ENCODE measurements at places on chromosomes 12 and 14.

DNA sequence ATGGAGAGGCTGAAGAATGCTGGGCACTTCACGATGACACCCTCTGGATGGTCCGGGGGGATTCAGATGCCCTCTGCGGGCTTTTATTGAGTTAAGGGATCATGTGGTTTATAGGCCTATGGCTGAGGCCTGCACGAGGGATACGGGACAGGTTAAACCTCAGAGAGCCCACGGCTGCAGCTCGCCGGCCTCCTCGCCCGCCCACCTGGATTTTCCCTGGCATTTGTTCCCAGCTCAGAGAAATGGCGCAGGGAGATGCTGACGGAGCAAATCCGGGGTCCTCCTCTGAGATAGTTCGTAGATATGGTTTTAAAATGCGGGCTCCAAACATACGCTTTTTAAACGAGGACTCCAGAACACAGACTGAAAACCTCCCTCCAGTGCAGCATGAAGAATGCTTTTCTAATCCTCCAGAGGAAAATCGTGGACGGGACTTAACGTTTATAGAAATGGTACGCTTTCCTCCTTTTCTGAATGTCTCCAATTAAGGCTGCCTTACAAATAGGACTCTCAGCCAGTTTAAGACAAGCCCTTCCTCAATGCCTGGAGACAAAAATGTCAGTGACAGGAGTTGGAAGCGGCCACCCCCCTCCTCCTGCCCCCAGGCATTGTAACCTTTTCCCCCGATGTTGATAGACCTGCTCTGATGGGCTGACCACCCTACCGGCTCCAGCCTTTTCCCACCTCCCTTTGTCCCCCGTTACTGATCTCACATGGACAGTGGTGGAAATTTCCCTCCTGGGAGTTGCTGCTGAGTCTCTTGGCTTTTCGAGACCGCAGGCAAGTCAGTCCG, 16.6 kb downstream of the CCND2 start:
- DNase-seq: no peak

DNA sequence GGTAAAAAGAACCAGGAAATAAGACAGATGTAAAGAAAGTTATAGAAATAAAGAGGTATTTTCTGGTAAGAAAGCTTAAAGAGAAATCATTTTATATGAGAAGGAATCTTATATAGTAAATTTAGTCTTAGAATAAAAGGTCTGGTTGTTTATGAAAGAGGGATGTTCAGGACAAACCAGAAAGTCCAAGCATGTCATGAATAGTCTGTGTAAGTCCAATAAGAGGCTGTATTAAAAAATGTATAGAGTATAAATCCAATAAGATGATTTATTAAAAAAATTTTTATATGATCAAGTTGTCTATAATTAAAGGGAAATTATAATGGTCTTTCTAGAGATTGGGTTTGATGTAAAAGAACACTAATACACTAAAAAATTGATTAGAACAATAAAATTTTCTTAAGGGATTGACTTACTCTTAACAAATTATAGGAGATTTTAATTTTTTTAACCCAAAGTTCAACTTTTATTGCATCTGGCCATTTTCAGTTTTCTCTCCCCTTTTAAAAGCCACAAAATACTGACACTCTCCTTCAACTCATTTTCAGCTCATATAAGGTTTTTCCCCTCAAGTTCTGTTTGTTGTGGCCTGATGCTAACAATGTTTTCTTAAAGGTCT, 35.1 kb downstream of the ST8SIA1 start:
- DNase-seq: no peak

DNA sequence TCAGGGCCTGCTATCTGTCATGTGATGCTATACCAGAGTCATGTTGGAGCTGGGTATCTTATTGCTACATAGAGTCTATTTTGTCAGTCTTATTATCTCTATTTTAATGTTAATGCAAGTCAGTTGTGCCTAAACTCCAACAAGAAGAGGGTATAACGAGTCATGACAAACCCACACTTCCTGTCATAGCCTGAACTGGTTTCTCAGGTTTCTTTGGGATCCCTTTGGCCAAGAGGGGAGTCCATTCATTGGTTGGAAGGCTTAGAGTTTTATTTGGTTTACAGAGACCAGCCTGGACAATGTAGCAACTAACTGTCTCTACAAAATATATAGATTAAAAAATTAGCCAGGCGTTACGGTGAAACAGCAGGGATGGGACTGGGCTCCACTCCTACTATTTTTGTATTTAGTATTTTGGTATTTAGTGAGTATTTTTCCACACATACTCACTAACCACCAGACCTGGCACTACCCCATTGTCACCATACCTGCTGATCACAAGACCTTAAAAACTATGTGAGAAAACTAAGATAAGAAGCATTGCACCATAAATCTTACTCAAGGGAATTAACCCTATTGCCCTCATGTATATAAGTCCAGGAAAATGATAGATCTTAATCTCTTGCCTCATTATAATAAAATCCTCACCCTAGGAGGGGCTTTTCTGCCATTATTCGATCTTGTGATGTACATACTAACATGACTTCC, 387.5 kb downstream of the IPO8 start:
- DNase-seq: no peak

DNA sequence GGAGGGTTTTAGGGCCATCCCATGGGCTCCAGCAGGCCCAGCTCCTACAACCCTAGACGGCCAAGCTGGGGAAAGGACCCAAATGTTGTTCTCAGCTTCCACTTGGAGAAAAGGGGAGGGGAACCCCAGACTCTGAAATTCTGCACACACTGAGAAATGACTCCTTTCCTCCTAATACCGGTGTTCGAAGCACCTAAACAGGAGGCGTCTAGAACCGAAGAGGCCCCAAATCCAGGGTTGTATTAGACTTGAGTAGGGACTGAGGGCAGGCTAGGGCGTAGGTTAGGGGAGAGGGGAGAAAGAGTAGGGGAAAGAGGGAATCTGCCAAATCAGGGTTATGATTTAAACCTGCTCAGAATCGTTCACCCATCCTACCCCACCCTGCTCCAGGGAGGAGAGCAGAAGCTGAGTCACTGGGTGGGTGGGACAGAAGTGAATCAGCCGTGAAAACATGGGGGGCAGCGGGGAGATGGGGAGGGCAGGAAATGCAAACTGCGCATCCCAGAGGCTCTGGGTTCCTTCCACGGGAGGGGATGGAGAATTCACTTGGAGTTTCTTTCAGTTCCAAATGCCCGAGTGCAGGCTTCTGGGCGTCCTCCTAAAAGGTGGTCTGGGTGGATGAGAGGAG, 1.0 kb downstream of the IGFBP6 start:
- no peak for DNase-seq

DNA sequence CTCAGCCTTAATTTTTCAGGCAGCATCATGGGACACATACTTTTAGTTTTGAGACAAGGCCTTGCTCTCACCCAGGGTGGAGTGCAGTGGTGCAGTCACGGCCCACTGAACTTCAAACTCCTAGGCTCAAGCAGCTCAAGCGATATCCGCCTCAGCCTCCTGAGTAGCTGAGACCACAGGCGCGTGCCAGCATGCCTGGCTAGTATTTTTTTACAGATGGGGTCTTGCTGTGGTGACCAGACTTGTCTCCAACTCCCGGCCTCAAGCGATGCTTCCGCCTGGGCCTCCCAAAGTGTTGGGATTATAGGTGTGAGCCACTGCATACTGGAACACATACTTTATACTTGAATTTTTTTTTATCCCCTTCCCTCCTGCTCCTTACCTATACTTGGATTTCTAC, 2.8 kb downstream of the RDH5 start:
- no peak for DNase-seq

DNA sequence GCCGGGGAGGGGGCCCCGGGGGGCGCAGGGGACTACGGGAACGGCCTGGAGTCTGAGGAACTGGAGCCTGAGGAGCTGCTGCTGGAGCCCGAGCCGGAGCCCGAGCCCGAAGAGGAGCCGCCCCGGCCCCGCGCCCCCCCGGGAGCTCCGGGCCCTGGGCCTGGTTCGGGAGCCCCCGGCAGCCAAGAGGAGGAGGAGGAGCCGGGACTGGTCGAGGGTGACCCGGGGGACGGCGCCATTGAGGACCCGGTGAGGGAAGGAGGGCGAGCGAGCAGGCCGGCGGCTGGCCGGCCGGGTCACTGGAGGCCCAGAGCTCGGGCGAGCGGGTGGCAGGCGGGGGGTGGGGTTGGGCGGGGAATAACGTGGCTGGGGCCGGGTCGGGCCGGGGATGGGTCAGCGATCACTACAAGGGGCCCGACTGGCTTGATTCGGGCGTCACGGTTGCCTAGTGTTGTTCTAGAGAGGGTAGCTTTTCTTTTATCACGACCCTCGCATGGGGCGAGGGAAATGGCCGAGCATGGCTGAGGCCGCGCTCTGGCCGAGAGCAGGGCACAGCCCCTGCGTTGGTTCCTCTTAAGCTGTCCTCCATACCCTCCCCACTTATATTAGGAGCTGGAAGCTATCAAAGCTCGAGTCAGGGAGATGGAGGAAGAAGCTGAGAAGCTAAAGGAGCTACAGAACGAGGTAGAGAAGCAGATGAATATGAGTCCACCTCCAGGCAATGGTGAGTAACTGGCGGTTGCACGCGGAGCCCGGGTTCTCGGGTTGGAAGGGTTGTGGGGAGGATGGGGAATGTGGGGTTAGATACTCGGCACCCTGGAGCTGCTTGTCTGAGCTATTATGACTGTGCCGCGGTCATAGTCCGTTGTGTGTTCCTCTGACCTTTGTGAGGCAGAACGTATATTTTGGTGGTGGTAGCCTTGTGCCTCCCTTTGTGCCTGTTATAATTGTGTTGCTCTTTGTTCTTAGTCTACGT, 603 bp downstream of the PABPN1 start:
- DNase-seq: peak; percentile 15

DNA sequence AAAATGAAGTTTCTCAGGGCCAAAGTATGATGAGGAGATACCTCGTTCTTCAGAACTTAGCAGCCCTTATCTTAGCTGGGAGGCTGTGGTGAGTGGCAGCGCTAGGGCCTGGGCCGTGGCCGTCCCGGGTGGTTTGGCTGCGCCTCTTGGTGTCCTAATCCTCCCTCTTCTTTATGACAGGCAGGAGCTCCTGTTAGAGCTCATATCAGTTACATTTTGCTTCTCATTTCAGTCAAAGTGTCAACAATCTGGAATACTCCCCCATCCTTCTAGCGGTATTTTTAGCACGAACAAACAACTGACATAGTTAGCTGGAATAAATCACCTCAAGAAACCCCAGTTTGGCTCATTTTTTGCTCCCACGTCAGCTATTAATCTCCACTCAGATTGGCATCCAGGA, 188.8 kb downstream of the TTC7B start:
- DNase-seq: no peak

GRCh38 chr12:62859321-62859737, 75.6 kb downstream of the PPM1H start:
- DNase-seq: no peak

- DNase-seq: no peak
Observed at GRCh38 chr12:74111688-74112360, 425.8 kb upstream of the ATXN7L3B start.

DNA sequence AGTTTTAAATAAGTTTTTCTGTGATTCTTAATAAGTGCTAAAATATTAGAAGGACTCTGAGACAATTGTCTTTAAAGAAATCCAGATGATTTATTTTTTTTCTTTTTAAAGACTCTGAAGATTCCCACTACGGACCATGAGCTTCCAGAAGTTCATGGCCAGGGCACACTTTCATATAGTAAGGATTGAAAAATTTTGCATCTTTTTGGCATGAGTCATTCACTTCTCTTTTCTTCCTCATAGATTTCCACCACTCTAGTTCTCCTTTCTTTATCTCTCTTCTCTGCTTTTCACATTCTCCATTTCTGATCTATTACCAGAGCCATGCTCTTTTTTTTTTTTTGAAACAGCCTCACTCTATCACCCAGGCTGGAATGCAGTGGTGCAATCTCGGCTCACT, 385.8 kb downstream of the FLRT2 start:
- DNase-seq: no peak

GRCh38 chr12:121537814-121538698, 42.8 kb downstream of the KDM2B start:
- peak; percentile 41 for DNase-seq

DNA sequence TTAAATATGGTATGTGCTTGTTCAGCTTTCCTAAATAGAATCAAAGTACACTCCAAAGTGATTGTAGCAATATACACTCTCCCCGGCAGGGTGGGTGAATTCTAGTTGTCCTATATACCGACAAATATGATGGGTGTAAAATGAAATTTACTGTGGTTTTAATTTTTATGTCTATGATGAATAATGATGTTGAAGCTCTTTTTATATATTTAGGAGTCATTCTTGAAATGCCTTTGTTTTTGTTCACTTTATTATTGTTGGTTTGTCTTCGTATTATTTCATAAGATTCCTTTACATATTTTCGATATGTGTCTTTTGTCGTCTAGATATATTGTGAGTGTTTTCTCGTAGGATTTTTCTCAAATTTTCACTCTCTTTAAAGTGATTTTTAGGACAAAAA, 105.7 kb downstream of the PDE3A start:
- DNase-seq: no peak

DNA sequence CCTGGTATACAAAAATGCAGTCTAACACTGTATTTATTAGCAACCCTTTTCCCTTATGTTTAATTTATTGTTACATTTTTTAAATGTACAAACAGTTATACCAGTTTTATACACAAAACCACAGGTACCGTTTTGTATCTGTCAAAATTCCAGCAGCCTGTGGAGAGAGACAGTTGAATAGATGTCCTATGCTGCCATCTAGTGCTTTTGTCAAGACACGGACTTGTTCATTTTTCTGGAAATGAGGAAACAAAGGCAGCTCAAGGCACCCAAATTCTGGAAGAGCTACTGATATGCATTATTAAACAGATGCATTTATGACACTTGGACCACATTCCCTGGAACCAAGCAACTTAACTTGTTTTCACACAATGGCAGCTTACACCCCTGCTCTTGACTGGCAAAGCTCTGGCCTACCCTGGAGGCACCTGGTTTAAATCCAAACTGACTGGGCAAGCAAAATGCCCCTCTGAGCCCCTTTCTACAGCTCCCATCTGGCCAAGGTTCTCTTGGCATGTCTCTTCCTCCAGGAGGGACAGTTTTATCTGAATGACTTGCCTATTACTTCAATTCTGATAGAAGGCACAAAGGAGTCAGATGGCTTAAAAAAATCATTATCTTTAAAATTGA, 286.9 kb upstream of the PRKD1 start:
- DNase-seq: peak; percentile 61

DNA sequence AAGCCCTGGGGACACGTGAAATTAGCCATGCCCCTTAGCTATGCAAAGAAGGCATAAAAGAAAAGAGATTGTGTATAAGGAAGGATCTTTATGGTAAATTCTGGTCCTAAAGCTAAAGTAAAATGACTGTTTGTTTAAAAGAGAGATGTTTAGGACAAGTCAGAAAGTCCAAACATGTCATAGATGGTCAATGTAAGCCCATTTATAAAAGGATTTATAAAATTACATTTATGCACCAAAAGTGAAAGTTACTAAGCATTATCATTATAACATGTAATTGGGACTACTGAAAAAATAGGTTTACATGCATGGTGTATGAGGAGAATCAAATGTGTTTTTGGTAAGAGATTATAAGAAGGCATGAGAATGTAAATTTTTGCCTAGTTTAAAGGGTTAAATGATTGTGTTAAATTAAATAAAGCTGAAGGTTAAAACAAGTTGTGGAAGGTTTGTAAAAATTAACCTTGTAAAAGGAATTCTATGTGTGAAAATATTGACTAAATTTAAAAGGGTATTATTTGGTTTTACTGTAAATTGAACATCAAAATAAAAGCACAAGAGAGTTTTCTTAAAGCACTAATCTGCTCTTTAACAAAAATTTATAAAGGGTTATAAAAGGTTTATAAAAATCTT, 50.4 kb upstream of the TSPAN8 start:
- DNase-seq: no peak

Measured in NCI-H345 (cell line).